ENCODE measurements at places on chromosomes 7 and 10.

DNA sequence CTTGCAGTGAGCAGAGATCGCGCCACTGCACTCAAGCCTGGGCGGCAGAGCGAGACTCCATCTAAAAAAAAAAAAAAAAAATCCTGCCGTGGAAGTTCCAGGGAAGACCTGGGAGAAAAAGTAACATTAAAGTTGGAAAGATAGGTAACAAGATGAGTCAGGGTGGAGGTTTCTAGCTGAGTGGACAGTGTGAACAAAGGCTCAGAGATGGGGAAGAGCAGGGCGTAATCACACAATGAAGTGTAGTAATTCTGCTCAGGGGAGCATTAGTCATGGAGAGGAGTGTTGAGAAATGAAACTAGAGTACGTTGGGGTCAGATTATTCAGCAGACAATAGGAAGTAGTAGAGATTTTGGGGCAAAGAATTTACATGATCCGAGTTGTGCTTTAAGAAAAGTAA, 21.6 kb upstream of the WASL start:
- DNase-seq = no peak

GRCh38 chr7:132415259-132415658, 161.0 kb downstream of the PLXNA4 start:
- DNase-seq = no peak

DNA sequence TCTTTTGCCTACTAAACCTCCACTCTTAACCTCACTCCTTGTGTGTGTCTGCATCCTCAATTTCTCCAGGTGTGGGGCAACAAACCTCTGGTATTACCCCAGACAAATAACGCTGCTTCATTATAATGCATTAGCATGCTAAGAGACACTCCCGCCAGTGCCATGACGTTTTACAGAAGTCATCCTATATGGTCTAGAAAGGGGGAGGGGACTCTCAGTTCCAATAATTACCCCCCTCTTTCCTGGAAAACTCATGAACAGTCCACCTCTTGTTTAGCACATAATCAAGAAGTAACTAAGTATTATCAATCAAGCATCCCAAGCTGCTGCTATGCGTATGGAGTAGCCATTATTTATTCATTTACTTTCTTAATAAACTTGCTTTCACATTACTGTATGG, 364.5 kb downstream of the TYW1 start:
- no peak for DNase-seq

GRCh38 chr7:84123965-84124547, 70.5 kb downstream of the SEMA3A start:
- DNase-seq = no peak

DNA sequence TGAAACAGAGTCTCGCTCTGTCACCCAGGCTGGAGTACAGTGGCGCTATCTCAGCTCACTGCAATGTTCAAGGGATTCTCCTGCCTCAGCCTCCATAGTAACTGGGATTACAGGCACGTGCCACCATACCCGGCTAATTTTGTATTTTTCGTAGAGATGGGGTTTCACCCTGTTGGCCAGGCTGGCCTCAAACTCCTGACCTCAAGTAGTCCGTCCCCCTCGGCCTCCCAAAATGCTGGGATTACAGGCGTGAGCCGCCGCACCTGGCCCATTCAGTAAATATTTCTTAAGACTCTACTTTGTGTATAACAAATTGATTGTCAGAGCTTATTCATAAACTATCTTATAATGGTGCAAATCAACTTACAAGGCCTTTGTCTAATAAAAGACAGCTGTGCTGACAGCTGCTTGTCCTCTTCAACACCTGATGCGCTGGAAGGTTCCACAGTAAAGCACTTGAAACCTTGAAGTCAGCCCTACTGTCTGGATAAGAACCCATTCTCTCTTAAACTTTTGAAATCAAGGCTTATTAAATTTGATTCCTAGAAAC, 14.7 kb downstream of the ECHDC3 start:
- DNase-seq = no peak

DNA sequence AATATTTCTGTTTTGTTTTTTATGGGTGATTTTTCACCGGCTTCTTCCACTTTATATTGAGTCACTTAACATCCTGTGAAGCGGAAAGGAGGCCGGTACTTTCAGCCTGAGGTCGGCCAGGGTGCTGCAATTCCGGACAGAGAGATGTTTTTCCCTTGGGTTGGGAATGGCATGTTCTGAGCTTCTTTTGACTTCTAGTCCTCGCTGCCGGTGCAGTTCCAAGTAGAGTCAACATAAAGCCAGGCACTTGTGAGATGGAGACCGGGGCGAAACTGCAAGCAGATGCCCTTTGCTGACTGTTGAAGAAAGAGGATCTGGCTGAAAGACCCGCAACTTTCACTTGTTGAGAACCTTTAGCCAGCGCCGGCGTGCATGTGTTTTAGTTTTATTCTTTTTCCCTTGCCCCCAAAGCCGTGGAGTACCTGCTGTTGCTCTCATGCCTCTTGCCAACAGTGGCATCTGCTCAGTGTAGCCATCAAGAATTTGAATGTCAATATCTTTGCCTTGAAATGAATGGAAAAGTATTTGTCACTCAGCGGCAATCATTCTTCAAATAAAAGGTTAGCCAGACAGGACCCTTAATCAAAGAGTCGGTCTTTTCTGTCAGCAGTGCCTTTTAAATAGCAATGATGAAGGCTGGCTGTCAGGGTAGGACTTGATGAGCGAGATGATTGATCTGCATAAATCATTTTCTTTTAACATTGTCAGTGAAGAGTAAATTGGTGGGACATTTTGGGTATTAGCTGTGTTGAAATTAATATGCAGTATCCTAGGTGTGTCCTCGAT, 351.2 kb downstream of the LRMDA start:
- no peak for DNase-seq

- DNase-seq = no peak
Observed at GRCh38 chr10:60224066-60224705, 165.5 kb downstream of the ANK3 start.

- DNase-seq = no peak
Observed at GRCh38 chr7:7614018-7614741, 26.4 kb upstream of the UMAD1 start.

- DNase-seq = no peak
Observed at GRCh38 chr7:155163696-155164095, 93.6 kb downstream of the HTR5A start.

DNA sequence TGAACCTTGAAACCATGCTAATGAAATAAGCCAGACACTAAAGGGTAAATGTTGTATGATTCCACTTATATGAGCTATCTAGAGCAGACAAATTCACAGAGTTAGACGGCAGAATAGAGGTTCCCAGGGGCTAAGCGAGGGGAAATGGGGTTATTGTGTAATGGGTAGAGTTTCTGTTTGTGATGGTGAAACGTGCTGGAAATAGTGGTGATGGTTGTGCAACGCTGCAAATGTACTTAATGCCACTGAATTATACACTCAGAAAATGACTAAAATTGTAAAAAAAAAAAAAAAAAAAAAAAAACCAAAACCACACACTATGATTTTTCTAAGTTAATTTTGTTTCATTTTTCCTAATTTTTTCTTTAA, 30.0 kb downstream of the SFXN4 start:
- DNase-seq = no peak

GRCh38 chr7:66246554-66247171, 41.5 kb downstream of the TPST1 start:
- no peak for DNase-seq

DNA sequence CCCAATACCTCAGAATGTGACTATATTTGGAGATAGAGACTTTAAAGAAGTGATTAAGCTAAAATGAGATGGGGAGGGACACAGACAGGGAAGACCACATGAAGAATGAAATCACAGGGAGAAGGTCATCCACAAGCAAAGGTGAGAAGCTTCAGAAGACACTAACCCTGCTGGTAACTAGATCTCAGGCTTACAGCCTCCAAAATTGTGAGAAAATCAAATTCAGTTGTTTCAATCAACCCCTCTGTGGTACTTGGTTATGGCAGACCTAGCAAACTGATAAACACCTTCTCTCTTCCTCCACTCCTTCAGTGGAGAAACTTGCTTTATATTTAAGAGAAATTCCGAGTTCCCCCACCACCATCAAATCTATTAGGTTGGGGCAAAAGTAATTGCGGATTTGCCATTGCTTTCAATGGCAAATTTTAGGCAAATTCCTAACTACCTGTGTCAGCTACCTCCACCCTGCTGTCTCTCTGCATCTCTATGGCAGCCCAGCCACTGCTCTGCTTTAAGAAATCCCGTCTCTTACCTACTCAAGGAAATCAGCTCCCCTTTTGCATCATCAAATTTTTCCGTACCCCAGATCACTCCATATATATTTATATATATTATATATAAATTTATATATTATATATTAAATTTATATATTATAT, 38.2 kb downstream of the SEMA3E start:
- no peak for DNase-seq

DNA sequence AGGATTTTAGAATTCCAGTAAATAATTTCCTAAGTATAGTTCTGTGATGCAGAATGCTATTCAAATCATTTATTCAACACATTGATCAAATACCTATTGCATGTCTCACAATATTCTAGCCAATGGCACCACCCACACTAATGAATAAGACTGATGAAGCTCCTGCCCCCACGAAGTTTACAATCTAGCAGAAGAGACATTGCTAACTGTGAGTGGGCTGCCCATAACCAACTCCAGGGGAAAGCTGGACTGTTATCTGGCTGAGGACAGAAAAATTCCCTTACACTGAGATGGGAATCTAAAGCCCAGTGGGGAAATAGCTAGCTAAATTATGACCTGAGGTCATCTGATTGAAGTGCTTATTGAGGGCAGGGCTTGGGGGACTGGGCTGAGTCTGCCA, 128.8 kb upstream of the LYZL2 start:
- no peak for DNase-seq

- DNase-seq = no peak
Observed at GRCh38 chr10:77823811-77824542, 102.6 kb downstream of the DLG5 start.

GRCh38 chr10:5897504-5897903, 7.5 kb downstream of the FBH1 start:
- no peak for DNase-seq

DNA sequence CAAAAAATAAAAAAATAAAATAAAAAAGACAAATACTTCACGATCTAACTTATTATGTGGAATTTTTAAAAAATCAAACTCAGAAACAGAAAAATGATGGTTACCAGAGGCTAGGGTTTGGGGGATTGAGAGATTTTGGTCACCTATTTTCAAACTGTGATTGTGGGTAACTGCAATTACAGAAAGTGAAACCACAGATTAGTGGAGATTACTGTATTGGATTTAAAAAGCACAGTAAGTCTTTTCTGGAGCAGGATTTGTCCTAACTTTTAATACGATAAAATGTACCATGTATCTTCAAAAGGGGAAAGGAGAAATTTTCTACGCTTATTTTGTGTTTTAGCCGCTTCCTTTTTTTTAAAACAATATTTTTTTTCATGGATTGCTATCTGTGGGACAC, 1204.9 kb upstream of the LRRTM3 start:
- no peak for DNase-seq

GRCh38 chr7:130356121-130356875, 11.7 kb downstream of the CPA5 start:
- DNase-seq = no peak

DNA sequence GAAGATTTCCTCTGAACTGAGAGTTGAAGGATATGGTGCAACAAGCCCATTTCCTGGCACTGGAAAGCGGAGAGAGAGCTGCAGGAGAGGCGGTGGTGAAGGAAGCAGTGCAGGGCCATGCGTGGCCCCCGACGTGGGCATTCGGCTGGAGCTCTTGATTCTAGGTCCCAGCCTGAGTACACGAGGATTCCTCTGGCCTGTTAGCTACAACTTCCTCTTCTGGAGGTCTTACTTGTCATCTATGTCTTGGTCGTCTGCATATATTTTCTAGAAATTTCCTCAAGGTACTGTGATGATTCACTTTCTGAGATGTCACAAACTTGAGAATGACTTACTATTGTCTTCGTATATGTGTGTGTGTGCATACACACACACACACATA, 59.2 kb upstream of the JAZF1 start:
- no peak for DNase-seq

- DNase-seq = no peak
Observed at GRCh38 chr10:14926061-14926470, 27.8 kb downstream of the DCLRE1C start.

DNA sequence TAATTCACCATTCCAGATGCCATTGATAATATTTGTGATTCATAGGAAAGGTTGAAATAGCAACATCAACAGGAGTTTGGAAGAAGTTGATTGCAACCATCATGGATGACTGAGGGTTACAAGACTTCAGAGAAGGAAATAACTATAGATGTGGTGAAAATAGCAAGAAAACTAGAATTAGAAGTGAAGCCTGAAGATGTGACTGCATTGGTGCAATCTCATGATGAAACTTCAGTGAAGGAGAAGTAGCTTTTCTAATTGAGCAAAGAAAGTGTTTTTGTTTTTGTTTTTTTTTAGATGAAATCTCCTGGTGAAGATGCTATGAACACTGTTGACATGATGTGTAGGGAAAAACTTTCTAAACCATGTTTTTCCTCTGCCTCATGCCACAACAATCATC, 18.7 kb upstream of the CD36 start:
- no peak for DNase-seq

DNA sequence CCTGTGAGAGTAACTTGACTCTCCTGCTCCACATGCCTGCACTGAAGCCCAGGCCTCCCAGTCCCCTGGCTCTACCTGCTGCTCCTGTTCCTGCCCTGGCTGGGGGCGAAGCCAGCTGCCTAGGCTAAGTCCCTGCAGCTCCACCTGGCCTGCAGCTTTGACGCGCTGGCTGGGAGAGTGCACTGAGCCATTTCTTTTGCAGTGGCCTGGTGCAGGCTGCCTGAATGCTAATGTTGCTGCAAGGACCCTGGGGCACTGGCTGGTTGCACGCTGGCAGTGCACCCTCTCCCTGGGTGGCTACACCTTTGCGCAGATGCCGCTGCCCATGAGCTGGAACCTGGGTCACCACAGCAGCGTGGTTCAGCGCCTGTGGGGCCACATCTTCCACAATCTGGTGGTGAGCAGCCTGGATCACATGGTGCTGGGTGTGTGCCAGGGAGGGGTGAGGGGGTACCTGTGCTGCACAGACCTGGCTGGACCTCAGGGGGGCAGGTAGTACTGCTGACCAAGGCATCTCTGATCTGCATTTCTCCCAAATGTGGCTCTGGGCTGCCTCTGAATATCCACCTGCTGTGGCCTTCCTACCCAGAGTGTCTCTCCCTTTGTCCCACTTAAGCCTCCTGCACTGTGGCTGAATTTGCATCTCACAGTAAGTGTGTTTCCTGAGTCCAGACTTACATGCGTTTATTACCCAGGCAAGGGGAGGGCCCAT, 20.0 kb downstream of the IMPDH1 start:
- DNase-seq = no peak

GRCh38 chr10:120917521-120918250, 66.5 kb downstream of the WDR11 start:
- no peak for DNase-seq

GRCh38 chr7:31146030-31146429, 93.9 kb downstream of the ADCYAP1R1 start:
- no peak for DNase-seq
